ENCODE measurements at places on chromosomes 4 and X.

DNA sequence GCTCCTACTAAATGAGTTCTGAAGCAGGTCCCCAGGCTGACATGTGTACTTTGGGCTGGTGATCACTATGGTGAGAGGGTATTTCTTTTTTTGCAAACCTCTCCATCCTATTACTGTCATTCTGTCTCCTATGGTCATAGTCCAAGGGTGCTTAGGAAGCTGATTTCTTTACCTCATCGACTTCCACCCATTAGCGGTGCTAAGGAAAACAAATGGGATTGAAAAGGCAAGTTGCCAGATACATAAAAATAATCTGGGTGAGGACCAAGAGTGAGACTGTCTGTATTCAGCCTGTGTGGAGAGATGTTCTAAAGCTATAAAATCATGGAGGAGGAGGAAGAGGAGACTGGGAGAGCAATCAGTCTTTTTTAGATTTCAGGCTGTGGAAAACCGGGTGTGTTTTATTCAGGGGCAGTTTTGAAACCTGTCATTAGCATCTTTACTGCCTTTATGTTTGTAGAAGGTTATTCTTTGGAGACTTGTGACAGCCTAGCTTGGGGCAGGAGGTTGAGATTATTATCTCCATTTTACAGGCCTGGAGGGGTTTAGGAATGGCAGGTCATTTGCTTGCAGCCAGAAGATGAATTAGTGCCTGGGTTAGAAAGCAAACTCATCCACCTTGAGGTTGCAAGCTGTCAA, 1.9 kb downstream of the TMEM164 start:
- no peak for DNase-seq

DNA sequence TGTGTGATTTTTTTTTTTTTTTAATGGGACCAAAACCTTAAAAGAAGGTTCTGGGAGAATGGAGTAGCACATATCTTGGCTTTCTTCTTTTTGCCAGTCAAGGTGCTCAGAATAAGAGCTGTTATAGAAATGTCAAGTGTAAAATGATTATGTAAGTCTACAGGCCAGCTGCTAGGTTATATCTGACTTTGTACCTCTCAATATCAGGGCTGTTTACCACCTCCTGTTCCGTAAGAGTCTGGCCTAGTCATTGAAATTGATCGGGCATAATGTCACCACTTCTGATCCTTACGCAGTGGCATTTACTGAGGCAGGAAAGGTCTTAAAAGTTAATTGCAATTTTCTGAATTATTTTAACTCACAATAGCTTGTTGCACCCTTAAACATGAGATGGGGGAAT, 41.1 kb downstream of the LIMCH1 start:
- no peak for DNase-seq

DNA sequence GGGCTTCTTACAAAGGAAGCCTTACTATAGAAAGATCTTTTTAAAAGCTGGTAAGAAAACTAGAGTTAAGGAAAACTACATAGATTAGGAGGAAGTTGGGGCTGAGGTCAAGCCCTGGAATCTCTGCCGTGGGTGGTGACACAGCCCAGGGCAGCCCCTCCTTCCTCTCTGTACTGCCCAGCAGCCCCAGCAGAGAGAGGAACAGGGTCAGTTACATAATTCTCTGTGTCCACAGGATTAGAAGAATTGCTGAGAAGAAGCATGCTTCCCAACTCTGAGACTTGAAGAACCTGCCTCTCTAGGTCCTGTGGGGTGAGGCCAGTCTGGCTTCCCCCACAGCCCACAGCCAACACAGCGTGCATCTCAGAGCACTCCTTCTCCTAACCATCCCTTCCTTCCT, 9.2 kb upstream of the ABLIM2 start:
- DNase-seq = no peak

DNA sequence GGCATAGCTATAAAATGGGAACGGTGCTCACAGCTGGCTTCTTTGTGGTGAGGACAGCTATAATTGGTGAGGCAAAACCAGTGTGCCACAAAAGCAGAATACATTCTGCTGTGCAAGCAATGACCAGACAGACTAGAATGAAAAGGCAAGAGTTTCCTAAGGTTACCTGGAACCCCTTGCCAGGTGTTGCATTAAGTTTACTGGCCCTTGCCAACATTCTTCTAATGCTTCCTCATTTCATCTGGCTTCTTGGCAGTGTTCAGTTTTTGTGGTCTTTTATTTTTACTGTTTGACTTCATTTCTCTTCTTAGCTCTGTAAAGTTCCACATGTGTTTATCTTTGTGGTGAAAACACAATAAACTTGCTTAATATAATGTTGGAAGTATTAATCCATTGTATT, 131.4 kb downstream of the PTTG2 start:
- no peak for DNase-seq

DNA sequence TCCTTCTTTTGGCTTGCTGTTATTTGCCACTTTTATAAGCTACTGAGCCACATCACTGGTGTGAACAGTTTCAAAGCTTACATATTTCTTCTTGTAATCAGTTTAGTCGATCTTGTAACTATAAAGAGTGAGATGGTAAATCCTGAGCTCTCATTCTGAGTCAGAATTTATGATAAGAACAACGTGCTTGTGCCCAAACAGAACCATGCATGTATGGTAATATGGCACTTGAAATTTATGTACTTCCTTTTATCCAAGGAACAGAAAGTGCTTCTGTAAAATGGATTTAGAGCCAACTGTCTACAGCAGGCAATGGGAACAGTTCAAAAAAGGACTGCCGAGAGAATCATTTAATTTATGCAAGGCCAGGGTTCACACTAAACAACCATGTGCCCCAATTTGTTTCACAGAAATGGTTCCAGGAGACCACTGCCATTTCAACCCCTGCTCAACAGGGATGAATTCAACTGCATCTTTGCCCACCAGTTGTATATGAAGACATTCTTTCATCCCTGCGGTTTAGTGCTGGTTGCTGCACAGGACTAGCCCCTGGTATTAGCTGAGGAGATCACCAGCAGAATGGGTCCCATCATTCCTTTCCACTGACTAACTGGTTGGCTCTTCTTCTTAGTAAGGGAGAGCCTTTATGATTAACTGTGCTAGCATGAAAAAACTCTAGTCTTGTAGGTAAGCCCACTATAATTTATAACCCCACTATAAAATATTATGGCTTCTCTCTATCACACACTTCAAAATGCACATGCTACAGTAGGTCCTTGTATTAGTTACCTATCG, 162.9 kb upstream of the PGRMC2 start:
- no peak for DNase-seq

- no peak for DNase-seq
Observed at GRCh38 chr4:173761938-173762337, 231.9 kb upstream of the HAND2 start.

- no peak for DNase-seq
Observed at GRCh38 chrX:137234651-137235402, 201.0 kb upstream of the GPR101 start.

DNA sequence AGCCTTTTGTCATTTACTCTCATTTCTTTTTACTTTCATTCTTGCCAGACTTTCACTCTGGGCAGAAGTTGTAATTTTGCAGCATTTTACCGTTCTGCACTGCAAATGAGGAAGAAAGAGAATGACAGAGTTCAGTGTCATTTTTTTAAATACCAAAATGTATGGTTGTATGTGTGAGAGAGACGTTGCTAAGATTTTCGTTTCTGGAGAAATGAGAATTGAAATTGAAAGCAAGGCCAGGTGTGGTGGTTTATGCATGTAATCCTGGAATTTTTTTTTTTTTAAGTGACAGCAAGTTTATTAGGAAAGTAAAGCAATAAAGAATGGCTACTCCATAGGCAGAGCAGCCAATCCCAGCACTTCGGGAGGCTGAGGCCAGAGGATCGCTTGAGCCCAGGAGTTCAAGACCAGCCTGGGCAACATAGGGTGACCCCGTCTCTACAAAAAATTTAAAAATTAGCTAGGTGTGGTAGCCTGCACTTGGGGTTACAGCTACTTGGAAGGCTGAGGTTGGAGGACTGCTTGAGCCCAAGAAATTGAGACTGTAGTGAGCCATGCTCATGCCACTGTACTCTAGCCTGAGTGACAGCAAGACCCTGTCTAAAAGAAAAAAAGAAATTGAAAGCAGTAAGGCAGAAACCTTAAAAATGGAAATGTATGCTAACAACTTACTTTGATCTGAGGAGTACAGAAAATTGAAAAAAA, 12.9 kb downstream of the DCK start:
- DNase-seq = no peak

- DNase-seq = no peak
Observed at GRCh38 chr4:68714400-68714799, 43.9 kb upstream of the UGT2B15 start.

GRCh38 chrX:97401154-97401553, 517.4 kb downstream of the RPA4 start:
- DNase-seq = no peak

DNA sequence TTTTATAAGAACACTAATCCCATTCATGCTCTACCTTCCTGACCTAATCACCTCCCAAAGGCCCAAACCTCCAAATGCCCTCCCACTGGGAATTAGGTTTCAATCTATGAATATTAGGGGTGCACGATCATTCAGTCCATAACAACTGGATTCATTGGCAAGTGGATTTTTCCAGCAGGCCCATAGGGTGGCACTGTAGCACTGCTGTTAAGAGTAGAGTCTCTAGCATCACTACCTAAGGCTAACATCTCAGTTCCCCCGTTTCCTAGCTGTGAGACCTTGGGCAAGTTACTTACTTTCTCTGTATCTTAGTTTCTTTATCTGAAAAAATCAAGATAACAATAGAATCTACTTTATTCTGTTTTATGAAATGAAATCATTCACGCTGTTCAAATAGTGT, 315.8 kb downstream of the STIM2 start:
- DNase-seq = no peak

DNA sequence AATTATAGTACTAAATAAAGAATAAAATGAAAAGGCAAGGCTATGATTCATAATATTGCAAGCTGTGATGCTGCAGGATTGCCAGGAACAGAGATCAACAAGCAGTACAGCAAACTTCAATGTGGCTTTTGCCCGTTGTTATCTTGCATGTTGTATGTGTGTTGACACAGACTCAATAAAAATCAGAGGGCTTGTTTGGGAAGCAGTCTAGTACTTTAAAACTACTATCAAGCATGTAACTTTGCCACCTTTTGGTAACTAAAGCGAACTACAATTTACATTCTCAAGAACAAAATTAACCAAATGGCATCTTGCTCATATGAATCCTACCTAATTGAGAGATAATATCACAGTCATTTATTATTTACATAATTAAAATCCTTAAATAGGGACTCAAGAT, 79.8 kb upstream of the GPM6A start:
- DNase-seq = no peak

DNA sequence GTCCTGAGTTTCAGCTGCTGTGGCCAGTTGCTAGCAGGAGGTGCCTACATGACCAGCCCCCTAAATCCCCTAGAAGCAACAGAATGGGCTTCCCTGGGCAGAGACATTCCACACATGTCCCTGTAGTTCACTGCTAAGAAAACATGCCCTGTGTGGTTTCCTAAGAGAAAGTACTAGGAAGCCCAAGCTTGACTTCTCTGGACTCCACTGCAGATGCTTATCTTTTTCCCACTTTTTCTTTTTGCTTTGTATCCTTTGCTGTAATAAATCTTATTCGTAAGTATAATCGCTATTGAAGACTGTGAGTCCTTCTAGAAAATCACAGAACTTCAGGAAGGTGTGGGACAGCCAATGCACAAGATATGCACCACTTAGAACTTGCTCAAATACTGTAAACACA, 15.6 kb downstream of the RPGR start:
- no peak for DNase-seq

GRCh38 chr4:11739992-11740391, 311.3 kb upstream of the HS3ST1 start:
- no peak for DNase-seq

DNA sequence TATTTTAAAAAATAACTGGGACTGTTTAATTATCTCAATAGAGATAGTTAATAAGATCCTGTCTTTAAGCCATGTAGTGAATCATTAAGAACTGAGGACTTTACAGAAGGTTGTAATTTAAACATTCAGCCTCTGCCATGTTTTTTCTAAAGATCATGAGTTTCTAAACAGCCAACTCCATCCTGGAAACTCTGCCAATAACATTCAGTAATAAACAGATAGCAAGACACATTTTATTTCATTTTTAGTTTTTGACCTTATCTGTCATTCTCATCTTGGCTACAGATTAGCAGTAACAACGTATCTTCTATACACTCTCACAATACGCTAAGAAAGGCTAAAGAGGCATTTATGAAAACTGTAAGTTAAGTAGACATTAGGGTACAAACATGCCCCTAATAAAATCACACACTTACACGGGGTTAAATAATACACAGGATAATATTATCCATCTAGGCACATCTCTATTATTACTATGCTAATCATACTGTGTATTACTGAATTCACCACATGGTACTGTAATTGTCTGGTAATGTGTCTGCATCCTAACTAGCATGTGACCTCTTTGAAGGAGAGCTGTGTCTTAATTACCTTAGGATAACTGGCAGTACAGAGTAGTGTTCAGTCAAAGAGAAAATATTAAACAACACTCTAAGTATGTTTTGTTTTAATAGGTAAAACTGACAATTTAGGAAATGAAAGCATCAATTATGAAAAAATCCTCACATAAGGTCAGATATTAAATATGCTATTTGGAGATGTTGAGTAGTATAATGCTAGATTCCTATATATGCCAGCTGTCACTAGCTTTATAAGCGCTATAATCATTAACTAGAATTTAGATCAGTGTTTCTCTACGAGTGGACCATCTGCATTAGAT, 122.4 kb upstream of the NAP1L5 start:
- no peak for DNase-seq

GRCh38 chr4:94508296-94508695, 56.6 kb downstream of the PDLIM5 start:
- DNase-seq = no peak

DNA sequence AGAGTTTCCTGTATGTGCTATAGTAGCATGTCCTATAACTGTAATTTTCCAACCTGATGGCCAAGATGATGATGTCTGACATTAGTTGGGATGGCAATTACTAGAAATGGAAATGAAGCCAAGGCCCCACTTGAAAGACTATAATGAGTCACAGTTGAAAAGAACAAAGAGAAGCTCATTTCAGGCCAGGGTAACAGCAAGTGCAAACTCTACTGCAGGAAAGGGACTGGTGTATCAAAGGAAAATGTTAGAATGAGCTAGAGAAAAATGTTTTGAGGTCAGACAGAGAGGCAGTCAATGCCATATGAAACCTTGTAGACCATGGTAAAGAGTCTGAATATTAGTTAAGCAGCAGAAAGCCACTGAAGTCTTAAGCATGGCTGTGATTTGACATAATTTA, 146.2 kb upstream of the SH3RF1 start:
- no peak for DNase-seq

DNA sequence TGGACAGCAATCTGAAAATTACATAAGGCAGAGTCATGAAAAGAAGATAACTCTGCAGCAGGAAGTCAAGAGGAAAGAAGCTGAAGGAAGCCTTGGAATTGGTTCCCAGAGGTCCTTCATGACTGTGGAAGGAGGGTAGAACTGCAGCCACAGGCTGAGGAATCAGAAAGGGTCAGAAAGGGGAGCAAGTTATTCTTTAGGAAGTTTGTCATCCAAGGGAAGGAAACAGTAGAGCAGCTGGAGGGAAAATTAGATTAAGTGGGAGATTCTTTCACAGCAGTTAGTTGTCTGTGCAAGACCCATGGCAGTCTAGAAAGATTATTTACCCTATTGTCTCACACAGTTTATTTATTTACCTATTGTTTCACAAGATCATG, 9.3 kb upstream of the ADH1C start:
- DNase-seq = no peak

GRCh38 chr4:11160288-11160687, 268.4 kb downstream of the HS3ST1 start:
- DNase-seq = no peak
